Right lung (tissue), 10 donors: ENCODE measurements at places on chromosomes 1 and 21. TPM values are rescaled to one million over a fixed set of nuclear protein-coding genes. Genes with fewer than 3 reads are reported as not detected.

FAM110D gene
- polyA plus RNA-seq = 1.5 TPM

NBPF6 gene
- not detected for polyA plus RNA-seq

IRF6 gene
- 20.5 TPM for polyA plus RNA-seq

OR2T3 gene
- polyA plus RNA-seq = not detected

RGSL1 gene
- not detected for polyA plus RNA-seq

NTMT2 gene
- polyA plus RNA-seq = not detected

PTGER3 gene
- 0.18 TPM for polyA plus RNA-seq

ZNF695 gene
- 6.0 TPM for polyA plus RNA-seq

AQP10 gene
- polyA plus RNA-seq = 0.40 TPM

CZIB gene
- 106 TPM for polyA plus RNA-seq

S100B gene
- polyA plus RNA-seq = 3.0 TPM

DCAF6 gene
- polyA plus RNA-seq = 64.0 TPM

OR6N1 gene
- polyA plus RNA-seq = not detected

LAD1 gene
- polyA plus RNA-seq = 11.2 TPM

CAMSAP2 gene
- polyA plus RNA-seq = 59.7 TPM

PLEKHA6 gene
- 13.9 TPM for polyA plus RNA-seq

LY9 gene
- 0.56 TPM for polyA plus RNA-seq
